ENCODE measurements at places on chromosomes 5 and 9.
A peak's percentile ranks its signal among the peaks of the same experiment; 100 is the strongest.

DNA sequence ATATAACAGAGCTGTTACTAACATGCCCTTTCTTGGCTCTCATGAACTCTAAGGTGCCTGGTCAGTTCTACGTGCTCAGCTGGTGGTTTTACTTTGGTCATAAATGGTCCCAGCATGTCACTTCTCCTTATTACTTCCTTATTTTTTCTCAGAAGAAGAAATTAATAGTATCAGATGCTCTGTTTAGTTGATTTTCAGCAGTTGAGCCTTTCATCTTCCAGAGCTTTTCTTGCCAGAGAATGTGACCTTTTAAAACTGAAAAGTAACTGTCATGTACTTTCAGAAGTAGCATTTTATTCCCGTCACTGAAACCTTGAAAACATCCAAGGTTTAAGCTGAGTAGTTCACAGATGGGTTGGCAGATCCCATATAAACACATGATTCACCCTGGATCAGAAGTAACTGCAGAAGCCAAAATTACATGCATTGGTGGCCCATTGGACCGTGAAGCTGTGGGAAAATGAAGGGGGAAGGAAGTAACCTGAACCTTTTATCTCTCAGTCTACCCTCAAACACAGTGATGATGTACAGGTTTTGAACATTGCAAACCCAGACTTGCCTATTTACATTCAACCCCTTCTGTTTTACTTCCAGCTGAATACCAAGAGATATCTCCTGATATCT, 50.5 kb downstream of the HACD4 start:
- no peak for DNase-seq

GRCh38 chr9:15244001-15244441, 63.0 kb downstream of the TTC39B start:
- DNase-seq, result no peak

DNA sequence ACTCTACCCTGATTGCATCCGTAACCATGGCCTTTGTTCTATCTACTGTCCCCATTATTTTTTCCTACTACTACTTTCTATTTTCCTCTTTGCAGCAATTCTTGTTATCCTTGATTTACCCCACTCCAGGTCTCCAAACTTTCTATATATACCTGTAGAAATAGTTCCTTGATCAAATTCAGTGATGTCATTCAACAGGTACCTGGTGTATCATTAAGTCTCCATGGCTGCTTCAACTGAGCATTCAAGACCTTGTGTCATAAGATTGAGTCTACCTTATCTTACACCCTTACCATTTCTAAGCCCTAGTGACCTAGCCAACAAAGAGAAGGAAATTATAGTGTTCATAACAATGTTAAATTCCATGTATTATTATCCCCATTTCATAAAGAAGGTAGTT, 35.8 kb upstream of the ZNF608 start:
- no peak for DNase-seq

DNA sequence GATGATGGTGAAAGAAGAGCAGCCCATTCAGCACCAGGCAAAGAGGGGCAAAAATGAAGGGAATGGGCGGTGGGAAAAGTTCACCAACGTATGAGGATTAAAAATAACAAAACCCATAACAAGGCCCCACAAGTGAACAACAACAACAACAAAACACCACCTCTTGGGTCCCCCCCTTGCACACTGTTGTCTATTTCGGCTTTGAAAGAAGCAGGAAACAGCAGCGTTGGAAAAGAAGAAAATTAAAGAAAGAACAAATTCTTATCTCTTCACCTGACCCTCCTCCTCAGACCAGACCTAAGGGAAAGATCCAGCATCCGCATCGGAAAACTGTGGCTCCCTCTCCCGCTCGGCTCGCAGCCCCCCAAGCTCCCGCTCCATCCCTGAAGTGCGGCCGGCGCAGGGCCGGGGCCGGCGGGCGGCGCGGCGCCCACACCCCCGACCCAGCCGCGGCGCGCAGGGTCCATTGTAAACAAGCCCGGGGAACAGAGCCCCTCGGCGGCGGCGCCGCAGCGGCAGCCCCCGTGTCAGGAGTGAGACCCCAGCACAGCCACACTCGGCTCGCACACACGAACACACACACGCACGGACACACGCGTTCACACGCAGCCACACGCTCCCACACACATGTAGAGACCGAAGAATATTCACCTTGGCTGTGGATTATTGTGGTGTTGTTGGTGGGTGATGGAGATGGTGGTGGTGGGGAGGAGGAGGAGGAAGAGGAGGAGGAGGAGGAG, 535 bp downstream of the RFX3 start:
- peak; percentile 55 for DNase-seq

DNA sequence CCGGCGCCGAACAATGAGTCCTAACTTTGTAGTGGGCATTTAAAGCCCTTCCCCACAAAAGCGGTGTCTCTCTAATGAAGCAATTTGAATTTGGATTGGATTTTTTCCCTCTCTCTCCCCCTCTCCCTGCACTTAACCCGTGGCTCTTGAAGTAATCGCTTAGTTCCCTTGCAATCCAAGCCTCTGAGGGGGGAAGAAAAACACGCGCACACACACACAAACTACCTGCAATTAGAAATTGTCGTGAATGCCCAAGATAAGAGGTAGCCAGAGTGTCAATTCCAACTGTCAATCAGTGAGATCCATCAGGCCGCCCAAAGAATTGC, 1.2 kb downstream of the LHX6 start:
- peak; percentile 53 for DNase-seq

DNA sequence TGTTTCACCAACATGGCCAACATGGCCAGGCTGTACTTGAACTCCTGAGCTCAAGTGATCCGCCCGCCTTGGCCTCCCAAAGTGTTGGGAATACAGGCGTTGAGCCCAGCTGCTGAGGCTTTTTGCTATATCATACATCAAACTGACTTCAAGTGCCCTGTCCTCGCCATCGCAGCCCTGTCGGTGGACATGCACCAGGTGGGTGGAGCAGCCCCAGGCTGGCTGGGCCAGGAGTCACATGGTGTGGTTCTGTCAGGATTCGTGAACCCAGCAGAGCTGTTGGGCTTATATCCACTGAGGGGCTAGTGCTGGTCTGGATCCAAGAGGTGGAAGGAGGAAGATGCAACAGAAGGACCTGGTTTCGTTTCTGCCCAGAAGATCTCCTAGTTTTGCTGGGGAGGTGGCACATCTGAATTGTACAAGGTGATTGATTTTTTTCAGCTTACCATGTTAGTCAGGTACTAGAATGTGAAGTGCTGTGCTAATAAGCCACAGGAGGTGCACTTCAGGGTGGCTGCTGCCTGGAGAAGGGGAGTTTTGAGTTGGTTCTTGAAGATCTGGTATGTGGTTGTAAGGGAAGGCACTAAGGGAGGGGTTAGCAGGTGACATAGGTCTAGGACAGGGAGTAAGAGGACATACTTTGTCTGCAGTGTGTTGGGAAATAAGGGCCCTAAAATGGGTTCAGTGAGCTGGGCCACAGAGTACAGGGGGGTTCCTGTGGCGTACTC, 16.1 kb downstream of the PCBD2 start:
- DNase-seq, result no peak

DNA sequence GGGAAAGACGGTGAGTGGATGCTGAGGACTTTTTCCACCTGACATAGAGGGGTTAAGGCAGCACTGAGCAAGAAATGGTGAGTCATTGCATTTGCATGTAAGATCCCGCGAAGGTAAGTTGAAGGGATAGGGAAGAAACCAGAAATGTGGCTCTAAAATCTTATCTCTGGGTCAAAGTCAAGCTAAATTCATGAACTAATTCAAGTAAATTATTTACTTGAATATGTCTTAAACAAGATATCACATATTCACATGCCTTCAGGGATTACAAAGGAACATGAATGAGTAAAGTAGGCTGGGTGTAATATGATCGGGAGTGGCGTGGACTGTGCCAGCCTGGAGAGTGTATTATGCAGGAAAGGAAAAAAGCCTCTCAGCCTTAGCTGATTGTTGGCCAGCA, 74.4 kb upstream of the EQTN start:
- DNase-seq, result no peak

- no peak for DNase-seq
Observed at GRCh38 chr9:36445800-36446361, 45.8 kb upstream of the RNF38 start.

DNA sequence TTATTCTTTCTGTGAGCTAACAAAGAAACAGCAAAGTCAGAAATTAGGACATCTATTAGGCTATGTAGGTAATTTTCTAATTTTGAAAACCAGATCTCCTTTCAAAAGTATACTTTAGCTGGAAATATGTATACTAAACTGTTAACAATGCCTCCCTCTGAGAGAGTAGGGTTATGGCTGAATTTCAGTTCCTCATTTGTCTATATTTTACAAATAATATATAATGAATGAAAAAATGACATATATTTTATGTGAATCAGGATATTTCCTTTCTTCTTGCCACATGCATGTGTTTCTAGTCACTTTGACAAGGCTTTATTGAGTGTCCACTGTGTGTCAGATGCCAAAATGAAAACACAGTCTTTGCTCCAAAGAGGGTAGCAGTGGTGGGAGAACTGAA, 15.4 kb downstream of the HACD4 start:
- DNase-seq, result no peak

DNA sequence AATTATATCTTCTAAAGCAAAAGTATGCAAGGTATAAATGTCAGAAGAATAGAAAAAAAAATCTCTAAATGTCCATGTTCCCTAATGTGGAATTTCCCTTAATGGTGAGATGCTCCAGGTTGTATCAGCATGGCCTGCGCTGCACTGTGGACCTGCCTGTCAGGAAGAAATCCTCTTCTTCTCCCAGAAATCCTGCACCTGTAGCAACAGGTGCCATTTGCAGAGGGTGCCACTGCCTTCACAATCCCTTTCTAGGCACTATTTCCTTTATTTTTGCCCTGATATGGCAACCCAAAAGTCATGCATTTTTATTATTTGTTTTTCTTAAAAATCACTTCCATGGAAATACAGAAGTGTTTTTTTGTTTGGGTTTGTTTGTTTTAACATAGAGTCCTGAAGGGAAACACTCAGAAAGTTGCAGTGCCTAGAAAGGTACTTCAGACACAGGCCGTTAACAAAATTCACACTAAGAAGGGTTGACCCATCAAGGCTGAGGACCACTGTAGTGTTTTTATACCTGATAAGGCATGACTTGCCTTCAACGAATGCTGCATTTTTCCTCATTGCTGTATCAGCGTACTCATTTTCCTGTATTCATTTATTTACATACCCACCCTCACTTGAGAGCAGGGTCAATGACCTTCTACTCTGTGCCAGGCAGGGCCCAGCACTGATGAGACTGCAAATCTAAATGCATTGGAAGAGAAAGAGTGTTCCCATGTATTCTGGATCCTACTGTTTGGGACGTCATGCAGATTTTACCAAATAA, 177.8 kb downstream of the SNX18 start:
- no peak for DNase-seq

DNA sequence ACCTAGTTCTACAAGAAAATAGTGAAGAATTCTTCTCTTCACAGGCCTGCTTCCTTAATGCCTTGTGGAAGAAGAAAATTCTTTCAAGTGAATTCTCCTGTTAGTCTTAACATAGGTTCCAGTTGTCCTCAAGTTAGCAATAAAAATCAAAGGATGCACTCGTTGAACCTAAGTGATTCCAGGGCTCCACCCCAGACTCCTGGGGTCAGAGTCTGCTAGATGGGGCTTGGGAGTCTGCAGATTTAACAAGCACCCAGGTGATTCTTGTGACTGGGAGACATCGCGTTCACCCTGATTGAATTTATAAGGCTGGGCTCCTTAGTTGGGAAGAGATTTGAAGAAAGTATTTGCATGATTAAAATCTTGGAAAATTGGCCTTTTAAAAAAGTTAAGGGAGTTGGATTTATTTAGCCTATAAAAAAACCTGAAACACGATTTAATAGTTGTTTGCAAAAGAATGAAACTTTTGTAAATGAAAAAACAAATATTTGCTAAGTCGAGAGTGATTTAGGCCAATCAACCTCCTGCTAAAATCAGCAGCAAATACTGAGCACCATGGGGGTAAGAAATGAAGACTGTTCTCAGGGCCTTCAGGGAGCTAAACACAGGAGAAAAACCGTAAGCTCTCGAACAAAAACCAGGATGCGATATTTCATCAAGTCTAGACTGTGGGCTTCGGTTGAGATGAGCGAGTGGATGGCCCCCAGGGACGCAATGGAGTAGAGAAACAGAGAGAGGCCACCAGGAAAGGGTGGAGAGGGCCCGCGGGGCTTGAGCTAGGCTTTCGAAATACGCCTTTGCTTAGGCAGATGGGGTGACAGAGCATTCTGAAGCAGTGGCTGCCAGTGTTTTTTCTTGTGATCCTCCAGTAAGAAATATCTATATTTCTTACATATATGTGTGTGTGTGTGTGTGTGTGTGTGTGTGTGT, 86.9 kb upstream of the TTC23L start:
- DNase-seq, result no peak

DNA sequence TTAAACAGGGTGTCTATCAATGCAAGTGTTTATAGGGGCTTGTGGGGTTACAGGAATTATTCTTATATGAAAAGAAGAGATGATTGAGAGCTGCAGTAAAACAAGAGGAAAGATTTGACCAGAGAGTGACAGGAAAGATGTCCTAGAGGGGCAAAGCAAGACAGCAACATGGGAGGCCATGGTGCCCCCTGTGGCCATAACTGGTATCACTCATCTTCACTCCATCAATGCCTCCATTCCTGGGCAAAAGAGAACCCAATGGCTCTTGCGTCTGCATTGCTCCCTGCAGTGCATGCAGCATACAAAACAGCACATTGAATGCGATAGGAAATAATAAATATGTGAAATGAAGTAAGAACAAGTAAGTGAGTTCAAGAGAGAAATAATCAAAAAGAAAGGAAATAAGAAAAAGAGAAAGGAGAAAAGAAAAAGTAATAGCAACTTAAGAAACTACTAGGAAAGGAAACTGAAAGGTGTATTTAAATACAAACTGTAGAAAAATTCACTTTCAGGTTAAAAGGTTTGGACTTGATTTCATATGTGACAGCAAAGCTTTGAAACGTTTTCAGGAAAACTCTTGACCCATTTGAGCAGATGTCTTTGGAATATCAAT, 206.6 kb downstream of the SEMA5A start:
- DNase-seq, result no peak

GRCh38 chr9:123654218-123654993, 275.5 kb downstream of the DENND1A start:
- no peak for DNase-seq

DNA sequence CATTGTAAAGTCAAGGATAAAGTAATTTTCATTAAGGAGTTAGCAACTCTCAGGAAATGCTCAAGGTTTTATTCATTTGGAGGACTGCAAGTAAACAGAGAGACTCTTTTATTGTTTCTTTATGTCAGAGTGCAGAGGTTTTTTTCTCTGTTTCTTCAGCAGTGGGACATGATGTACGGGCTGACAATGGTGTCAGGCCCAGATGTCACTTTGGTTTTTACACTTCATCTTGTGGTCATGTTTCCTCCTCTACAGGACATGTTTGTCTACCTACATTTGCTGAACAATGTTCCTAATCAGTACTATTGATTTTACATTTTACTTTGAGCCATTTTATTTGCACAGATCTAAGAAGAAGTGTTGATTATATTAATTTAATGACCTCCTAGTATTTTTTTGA, 72.8 kb upstream of the PARP8 start:
- no peak for DNase-seq

DNA sequence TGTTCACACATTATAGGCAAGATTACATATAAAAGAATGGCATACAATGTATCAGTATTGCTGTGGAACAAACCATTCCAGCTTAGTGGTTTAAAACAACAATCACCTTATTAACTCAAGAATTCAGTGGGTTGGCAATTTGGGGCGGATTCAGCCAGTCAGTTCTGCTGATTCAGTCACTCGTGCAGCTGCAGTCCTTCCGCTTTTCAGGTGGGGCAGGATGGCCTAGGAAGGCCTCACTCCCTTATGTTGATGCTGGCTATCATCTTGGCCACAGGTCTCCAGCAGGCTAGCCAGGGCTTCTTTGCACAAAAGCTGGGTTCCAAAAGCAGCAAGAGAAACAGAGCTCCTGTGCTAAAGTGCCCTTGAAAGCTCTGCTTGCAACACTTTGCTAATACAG, 150.6 kb downstream of the MCTP1 start:
- DNase-seq, result no peak

- DNase-seq, result no peak
Observed at GRCh38 chr9:95434116-95435073, 82.4 kb downstream of the PTCH1 start.
